ENCODE measurements at places on chromosomes 4 and X. TPM values are rescaled to one million over a fixed set of nuclear protein-coding genes. Genes with fewer than 3 reads are reported as not detected.

DNA sequence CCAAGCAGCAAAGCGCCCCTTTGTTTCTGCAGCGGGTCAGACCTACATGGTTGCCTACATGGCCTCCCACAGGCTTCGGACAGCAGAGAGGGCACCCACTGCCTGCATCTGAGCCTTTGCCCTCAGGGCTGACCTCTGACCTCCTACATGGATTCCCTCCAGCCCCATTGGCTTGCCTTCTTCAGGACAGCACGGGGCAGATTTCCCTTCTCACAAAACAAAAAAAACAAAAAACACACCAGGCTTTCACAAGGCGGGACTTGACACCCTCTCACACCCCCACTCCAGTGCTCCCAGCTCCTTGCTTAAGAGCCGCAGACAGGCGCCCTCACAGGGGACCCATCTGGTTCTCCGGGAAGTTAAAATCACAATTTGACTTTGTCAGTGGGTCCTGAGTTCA is 32.9 kb downstream of the ZFYVE28 start:
- no peak for DNase-seq

SSX2B gene
- not detected for total RNA-seq

DNA sequence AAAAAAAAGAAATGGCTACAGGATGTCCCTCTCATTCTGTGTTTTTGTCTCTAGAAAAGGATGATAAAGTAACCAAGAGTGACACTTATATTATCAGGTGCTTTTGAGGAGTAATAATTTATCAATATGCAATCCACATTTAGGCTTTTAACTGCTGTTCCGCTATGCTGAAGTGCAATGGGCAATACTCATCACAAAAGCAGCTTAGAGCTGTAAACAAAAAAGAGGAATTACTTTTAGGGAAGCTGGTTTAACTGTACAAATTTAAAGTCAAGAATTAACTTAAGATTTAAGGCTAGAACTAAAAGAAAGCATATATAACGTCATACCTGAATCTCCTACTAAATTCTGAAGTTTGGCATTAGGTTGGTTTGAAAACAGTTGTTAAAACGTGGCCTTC is 93.5 kb upstream of the DDX3X start:
- DNase-seq = no peak

GYPA gene
- total RNA-seq = not detected

- DNase-seq = no peak
These were observed at the start of gene HTATSF1 for GRCh38 chrX:136497556-136498052. Gene HTATSF1, plus strand, starts transcription at chrX:136497592. Its CDS starts 93 bp downstream, at chrX:136497685.

- no peak for DNase-seq
These were observed 110.1 kb downstream of the NHSL2 start for GRCh38 chrX:72020788-72021187.

TXK gene
- 0.87 TPM for total RNA-seq

GRCh38 chrX:132041015-132041414 is 17.9 kb downstream of the STK26 start:
- DNase-seq = no peak

NXF2 gene
- total RNA-seq = not detected

ZNF81 gene
- total RNA-seq = 3.3 TPM

FHIP1A gene
- 1.3 TPM for total RNA-seq

INTS6L gene
- total RNA-seq = 2.2 TPM

KCNIP4 gene
- not detected for total RNA-seq

GRCh38 chr4:150308824-150309472 is 230.7 kb downstream of the DCLK2 start:
- no peak for DNase-seq

CT47B1 gene
- not detected for total RNA-seq

GYPE gene
- total RNA-seq = 0.29 TPM

PRICKLE3 gene
- total RNA-seq = 15.6 TPM

SNX12 gene
- 69.6 TPM for total RNA-seq

DNA sequence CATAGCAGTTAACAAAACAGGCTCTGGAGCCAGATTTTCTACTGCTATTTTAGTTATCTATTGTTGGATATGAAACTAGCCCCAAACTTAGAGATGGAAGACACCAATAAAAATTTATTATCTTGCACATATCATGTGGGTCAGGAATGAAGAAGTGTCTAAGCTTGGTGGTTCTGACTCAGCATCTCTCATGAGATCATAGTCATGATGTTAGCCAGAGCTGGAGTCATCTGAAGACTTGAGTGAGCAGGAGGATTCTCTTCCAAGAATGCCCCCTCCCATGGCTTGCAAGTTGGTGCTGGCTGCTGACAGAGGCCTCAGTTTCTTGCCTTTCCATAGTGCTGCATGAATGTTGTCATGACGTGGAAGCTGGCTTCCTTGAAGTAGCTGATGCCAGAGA is 68.2 kb upstream of the TAPT1 start:
- no peak for DNase-seq

DNA sequence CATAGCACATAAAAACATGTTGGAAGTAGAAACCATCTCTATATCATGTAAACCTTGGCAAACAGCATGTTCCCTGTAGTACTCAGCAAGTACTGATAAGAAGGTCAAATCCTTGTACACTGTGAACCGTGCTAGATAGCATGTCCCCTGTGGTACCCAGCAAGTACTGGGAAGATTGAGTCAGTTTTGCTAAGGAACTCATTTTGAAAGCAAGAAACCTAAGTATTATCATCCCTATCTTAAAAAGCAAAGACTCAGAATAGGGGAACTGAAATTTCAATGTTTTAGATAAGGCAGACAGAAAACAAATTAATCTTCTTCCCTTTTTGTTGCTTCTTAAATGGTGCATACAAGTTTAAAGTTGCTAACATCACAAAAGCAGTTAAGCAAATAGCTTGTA is 180.2 kb downstream of the RBM46 start:
- no peak for DNase-seq

- DNase-seq = no peak
These were observed 523.4 kb downstream of the ADGRL3 start for GRCh38 chr4:61723492-61723891.

- DNase-seq = no peak
These were observed 112.3 kb upstream of the BCOR start for GRCh38 chrX:40209951-40210617.

GAGE12H gene
- not detected for total RNA-seq

SUPT20HL2 gene
- not detected for total RNA-seq

POU3F4 gene
- total RNA-seq = not detected

DNA sequence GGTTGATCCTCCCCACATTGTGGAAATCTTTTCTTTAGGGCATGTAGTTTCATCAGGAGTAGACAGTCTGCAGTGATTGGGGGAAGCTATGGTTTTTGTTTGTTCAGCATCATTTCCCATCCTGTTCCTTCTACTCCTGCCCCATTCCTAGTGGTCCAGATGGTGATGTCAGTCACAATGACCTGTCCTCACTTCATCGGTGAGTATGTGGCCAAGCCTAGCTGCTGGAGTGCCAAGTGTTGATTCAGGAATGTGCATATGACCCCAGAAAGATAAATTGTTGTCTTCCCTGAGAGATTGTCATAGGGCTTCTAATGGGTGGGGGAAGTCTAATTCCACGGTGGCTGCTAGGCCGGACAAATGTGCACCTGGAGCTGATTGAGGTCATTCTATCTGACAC is 130.6 kb upstream of the FAT1 start:
- DNase-seq = no peak

RAB40AL gene
- 2.6 TPM for total RNA-seq

DNA sequence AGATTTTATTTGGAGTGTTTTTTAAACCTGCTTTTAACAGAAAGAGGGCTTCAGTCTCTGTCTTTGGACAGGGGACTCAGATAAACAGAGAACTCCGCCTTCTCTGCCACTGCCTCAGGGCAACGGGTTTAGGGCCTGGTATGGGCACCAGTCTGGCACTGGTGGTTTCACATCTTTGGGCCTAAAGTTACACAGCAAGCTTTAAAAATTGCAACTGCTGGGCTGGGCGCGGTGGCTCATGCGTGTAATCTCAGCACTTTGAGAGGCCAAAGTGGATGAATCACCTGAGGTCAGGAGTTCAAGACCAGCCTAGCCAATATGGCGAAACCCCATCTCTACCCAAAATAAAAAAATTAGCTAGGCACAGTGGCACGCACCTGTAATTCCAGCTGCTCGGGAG is 10.3 kb upstream of the NAT8L start:
- no peak for DNase-seq

HHIP gene
- total RNA-seq = 143 TPM

DNA sequence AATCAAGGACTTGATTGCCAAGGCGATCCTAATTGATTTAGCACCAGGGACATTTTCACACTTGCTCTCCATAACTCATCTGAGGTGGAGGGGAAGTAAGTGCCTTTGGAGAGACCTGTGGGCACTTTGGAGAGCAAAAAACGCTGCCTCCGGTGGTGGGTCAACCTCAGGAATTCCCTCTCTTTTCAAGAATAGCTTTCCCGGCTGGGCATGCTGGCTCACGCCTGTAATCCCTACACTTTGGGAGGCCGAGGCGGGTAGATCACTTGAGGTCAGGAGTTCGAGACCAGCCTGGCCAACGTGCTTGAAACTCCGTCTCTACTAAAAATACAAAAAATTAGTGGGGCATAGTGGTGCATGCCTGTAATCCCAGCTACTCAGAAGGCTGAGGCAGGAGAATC is 49.2 kb downstream of the PRPS1 start:
- DNase-seq = no peak

All from glomerular endothelial cell (primary cell).